SK-N-SH (cell line): ENCODE measurements at places on chromosomes 1 and 21. TPM values are rescaled to one million over a fixed set of nuclear protein-coding genes. Genes with fewer than 3 reads are reported as not detected.
A peak's percentile ranks its signal among the peaks of the same experiment; 100 is the strongest.

DNA sequence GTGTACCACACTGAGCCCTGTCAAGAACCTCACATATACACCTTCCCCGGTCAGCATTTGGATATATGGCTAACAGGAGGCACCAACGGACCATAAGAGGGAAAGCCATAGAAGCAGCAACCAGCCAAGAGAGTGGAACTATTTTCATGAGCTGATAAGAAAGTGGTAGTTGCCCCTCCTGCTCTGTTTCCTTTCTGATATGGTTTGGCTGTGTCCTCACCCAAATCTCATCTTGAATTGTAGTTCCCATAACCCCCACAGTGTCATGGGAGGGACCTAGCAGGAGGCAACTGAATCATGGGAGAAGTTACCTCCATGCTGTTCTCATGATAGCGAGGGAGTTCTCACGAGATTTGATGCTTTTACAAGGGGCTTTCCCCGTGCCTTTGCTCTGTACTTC, 366.1 kb upstream of the DAB1 start:
- DNase-seq = no peak

Gene GBP3
- polyA plus RNA-seq = 8.5 and 13.7 TPM in 2 replicates

Gene PSMD4
- polyA plus RNA-seq = 419 and 518 TPM in 2 replicates

- DNase-seq = no peak
Observed at GRCh38 chr1:68758666-68759209, 261.9 kb upstream of the DEPDC1 start.

GRCh38 chr1:243758647-243759046, 91.4 kb downstream of the AKT3 start:
- DNase-seq = no peak

Gene IFNAR2
- polyA plus RNA-seq = 10.4 and 16.8 TPM in 2 replicates

Gene CAPN9
- polyA plus RNA-seq = not detected in 2 replicates

GRCh38 chr1:161200992-161201835, 953 bp upstream of the NDUFS2 start:
- DNase-seq = no peak

DNA sequence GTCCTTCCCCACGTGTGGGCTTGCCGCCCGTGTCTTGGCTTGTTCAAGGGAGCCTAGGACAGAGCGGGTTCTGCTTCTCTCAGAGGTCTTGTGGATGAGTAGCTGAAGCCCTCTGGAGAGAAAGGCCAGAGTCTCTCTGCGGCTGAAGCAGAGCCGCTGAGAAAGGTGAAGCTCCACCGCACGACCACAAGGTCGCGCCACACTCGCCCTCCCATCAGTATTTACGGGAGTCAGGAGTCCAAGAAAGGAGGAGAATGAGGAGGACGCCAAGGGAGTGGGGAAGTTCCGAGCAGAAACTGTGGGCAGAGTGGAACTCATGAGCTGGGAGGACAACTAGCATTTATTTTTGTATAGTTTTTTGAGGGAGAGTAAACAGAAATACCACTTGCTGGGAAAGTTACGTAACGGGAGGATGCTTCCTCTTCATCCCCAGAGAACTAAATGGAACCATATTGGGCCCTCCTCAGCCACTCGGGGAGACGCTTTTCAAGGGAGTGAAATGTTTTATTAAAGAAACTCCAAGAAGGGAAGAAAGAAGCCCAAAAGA, 51.6 kb upstream of the HAO2 start:
- peak; percentile 31 for DNase-seq

DNA sequence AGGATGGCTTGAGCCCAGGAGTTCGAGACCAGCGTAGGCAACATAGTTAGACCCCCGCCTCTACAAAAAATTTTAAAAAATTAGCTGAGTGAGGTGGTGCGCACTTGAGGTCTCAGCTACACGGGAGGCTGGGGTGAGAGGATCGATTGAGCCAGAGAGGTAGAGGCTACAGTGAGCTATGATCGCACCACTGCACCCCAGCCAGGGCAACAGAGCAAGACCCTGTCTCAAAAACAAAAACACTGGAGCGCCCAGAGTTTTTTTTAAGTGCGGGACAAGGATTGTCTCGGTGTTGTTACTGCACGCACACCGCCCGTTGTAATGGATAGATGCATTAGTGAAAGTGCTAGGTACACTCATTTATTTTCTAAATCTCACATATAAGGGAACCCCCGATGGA, 37.1 kb downstream of the PIK3CD start:
- no peak for DNase-seq
